ENCODE measurements at places on chromosomes 12 and 14.

DNA sequence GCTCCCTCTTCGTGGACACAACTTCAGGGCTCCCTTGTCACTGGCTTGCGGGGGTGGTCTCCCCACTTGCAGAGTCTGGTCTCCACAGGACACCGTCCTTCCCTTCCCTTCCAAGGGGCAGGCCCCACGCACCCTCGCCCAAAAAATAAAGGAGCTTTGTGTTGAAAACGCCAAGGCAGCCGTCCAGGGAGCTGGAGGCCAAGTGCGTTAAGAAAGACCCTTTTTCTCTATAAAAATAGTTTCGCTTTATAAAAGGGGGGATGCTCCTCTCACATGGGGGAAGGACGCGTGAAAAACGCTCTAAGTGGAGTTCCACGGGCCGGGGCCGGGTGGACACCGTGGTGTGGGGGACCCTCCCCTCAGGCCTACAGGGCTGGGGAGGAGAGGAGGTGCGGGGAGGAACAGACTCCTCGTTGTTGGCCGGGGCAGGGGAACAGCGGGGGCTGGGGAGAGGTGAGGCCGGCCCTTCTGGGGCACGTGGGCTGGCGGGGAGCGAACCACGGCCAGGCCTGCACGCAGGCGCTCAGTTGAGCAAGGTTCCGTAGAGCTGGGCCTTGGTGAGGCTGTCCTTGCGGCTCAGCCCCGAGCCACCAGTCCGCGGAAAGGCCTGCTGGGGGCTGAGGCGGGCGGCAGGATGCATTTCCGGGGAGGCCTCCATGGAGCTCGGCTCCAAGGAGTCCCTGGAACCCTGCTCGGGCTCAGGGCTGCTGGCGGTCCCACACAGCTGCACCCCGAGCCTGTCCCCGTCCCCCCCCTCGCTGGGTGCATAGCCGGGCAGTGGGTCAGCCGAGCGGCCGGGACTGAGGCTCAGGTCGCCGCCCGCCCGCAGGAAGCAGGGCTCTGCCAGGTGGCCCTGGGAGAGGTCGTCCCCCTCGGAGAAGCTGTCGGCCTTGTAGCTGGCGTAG is 49.5 kb downstream of the BEGAIN start:
- DNase-seq: no peak

GRCh38 chr12:3681595-3682061 is 71.3 kb downstream of the CRACR2A start:
- DNase-seq: no peak

DNA sequence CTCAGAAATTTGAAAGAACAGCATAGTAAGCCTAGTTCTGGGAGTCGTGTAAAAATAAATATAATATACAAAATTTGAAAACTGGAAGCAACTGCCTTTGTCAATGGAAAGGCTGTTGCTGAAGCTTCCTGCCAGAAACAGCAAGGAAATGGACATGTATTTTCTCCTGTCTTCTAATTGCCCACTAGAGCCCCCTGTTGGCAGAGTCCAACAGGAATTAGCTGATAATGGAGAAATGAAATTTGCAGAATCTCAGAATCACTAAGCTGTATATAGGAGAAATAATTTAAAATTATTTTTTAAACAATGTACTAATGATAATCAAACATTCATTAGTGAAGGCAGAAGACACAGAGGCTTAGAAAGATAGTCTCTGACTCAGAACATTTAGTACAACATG is 414.8 kb downstream of the SLC6A15 start:
- DNase-seq: no peak

GRCh38 chr12:32091696-32092095 is 15.0 kb upstream of the BICD1 start:
- DNase-seq: no peak

DNA sequence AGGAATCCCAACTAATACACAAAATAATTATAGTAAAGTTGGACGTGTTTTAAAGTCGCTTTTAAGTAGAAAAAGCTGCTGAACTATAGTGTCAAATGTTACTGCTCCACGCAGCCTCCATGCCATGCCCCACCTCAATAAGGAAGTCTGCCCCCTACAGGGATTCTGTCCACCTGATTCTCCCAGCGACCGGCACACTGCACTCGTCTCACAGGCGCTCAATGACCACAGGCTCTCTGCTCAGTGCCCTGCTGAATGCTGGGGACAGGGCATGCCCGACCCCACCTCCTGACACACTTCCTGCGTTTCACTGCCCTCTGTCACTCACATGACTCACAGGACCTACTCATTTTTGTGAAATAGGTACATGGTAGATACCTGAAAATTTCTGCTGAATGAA is 48.9 kb downstream of the BDKRB1 start:
- DNase-seq: no peak

Data from NCI-H524 treated with DMSO at 0.1 percent for 48 hours (cell line).